ENCODE measurements at places on chromosomes 7 and 10.

GRCh38 chr7:2863461-2864066 is 19.5 kb upstream of the GNA12 start:
- DNase-seq: peak; percentile 98

DNA sequence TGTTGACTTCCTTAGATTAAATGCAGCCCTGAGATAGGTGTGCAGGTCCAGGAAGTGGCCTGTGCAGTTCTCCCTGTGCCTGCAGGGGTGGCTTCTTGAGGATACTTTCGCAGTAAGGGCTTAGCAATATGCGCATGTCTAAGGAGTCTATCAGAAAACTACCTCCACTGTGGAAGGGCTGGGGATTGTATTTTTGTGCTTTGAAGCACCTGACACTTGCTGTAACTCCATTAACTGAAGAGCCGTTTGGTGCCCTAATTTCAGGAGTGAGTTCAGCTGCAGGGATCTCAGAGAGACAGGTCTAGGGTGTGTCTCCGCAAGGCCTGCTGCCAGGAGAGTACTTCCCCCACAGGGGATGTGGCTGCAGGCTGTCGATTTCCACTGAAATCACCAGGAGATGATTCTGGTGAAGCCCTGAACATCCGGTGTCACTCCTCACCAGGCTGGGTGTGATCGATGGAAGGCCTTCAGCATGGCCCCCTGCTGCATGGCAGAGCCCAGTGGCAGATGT is 35.5 kb downstream of the IKZF1 start:
- no peak for DNase-seq

DNA sequence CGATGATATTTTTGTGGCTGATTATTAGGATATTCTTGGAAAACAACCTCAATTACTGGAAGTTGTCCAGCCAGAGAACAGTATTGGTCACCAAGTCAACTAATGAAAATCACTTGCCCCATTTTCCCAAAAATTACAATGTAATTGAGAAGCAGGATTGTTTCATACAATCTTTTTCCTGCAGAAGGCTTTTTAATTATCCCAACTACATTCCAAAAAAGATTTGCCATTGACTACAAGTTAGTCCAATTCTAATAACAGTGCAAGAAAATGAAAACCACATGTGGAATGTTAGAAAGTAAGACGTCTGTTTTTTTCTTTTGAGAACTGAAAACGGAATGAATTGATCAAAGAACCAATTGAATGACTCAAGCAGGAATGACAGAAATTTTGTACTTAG is 1195.8 kb downstream of the SORCS1 start:
- DNase-seq: no peak

DNA sequence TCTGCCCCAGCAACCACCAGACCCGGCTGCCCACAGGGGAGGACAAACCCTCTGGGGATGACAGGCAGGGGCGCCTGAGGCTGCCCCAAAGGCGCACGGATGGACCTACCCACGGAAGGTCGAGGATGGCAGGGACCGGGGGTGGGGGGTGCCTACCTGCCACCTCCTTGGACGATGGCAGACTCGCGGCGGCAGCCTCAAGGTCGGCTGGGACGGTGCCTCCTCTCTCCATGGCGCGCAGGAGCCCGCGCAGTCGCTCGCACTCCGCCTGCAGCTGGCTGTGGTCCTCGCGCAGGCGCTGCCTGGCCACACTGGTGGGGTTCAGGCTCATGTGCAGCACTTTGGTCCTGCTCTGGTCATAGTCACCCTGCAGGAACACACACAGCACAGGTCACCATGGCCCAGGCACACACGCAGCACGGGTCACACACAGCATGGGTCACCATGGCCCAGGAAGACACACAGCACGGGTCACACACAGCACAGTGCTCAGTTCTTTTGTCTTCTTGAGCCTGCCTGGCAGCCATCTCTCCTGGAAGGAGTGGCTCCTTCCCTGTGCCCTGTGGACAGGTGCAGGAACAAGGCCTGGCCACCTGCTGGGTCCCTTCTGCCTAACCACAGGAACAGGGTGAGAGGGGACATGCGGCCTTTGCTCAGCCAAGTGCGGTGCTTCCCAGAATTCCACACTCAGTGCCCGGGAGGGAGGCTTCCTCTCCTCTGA is 266.6 kb downstream of the ELFN1 start:
- no peak for DNase-seq

GRCh38 chr10:129156406-129156805 is 310.6 kb upstream of the MGMT start:
- no peak for DNase-seq

DNA sequence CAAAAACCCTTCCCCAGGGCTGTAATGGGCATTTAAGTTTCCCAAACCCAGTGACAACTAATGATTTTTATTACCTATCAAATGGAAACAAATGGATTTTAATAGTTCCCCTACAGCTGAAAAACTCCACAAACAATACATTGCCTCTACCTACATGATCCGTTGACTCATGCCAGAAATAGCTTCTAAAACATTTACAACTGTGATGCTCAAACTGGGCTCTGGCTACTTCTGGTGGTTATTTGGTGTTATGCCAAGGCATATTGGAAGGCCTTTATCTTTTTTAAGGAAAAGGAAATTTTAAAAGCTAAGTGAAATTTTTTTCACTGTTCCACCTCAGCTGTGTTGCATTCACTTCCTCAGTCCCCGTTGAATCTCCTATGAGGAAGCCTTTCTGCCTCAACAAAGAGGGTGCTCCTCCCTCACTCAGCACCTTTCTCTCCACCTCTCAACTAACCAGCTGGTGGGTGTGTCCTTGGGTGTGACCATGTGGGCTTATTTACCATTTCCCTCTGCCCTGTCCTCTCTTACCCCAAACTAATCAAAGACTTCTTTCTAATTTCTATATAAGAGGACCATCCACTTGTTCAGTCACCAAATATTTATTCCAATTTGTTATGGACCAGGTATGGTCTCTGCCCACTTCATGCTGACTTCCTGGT is 82.9 kb downstream of the PRTFDC1 start:
- DNase-seq: peak; percentile 76

DNA sequence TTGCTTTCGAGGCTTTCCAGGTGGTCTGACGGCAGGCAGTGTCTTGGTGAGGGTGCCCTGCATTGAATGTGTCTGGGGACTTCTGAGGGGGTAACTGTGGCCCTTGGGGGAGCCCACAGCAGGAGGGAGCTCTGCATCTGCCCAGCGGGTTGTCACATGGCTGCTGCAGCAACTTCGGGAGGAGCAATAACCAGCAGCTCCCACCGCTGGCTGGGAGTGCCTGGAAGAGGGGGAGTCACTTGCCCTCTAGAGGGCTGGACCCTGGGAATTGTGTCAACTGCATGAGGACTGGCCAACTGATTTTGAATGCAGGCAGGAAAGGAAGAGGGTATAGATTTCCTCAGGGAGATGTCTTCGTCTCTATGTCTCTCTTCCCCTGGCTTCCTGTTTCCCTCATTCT is 26.4 kb downstream of the C10orf120 start:
- no peak for DNase-seq

- no peak for DNase-seq
These were observed 539 bp upstream of the FAM241B start for GRCh38 chr10:69629519-69629896.

DNA sequence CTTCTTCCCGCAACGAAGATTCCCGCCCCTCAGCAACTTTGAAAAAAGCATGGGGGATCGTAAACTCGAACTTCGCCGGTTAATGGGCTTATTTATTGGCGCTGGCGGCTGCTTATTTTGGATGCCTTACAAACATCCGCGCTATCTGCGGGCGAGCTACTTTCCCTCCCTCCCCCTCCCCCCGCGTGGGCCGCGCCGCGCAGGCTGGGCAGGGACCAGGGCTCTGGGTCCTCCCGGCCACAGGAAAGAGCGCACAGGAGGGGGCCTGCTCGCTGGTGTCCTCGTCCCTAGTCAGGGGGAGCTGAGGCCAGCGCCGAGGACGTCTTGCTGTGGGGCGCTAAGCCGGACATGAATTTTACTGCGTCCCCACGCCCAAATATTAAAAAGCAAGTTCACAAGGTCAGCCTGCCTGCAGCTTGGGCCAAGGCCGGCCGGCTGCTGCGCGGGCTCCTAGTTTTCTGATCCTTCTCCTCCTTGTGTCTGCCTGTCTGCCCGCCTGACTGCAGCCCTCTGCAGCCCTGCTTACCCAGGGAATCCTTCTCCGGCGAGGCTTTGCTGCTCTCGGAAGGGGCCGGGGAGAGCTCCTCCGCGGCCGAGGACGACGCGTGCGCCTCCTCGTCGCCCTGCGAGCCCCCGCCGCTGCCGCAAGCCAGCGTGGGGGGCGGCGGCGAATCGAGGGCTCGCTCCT is 1.2 kb downstream of the HOXA10 start:
- peak; percentile 10 for DNase-seq

DNA sequence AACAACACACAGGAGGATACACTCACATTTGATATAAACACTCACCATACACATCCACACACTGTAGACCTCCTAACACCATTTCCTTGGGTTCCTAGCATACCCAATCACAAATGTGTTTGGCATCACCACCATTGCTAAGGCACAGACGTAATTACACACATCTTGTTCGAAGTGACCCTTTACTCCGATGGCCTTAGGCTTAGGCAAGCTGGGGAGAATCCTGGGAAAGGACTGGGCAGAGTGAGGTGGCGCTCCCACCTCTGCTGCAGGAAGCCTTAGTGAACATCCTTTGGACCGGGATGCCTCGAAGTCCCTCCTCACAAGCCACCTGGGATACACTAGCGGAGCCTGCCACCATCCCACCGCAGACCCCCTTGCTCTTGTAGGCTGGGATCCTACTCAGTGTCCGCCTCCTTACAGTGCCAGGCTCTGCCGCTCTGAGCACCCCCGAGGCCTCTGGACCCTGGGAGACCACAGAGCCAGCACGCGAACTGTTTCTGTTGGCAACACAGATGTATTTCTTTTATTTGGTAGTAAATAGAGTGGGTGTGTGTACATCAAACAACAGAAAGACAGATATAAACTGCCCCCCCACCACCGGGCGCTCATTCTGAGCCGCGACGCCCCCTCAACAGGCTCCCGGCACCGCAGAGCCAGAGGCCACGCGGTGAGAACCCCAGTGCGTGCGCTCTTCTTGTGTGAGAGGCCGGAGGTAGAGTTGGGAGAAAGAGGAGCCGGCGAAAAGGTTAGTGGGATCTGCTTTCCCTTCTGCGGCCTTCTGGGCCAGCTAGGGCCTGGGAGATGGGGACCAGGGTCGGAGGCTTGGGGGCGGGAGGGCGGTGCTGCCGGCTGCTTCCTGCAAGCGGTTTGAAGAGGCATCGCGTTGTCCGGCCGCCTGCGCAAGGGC is 5.9 kb upstream of the HMX2 start:
- no peak for DNase-seq

DNA sequence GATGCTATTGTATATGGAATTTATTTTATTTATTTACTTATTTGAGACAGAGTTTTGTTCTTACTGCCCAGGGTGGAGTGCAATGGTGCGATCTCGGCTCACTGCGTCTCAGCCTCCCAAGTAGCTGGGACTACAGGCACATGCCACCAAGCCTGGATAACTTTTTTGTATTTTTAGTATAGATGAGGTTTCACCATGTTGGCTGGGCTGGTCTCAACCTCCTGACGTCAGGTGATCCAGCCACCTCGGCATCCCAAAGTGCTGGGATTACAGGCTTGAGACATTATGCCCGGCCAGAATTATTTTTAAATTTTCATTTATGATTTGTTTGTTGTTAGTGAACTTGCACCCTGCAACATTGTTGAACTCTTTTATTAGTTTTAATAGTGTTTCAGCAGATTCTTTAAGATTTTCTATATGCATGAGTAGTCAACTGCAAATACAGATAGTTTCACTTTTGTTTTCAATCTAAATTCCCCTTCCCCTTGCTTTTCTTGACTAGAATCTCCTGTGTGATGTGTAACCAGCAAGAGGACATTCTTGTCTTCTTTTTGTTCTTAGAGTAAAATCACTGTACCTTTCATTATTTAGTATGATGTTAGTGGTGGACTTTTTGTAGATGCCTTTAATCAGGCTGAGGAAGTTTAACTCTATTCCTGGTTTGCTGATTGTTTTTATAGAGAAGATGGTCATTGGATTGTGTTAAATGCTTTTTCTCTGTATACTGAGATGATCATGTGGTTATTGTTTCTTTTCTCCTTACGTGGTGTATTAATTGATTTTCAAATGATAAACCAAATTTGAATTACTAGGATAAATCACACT is 27.8 kb downstream of the ZNF33A start:
- peak; percentile 49 for DNase-seq
